Nephron progenitor cell (in vitro differentiated cells): ENCODE measurements at places on chromosomes 7 and 10.

GRCh38 chr7:33743594-33743993, 161.7 kb upstream of the BMPER start:
- DNase-seq = no peak

- no peak for DNase-seq
These were observed 69.6 kb upstream of the HDAC9 start for GRCh38 chr7:18425838-18426445.

DNA sequence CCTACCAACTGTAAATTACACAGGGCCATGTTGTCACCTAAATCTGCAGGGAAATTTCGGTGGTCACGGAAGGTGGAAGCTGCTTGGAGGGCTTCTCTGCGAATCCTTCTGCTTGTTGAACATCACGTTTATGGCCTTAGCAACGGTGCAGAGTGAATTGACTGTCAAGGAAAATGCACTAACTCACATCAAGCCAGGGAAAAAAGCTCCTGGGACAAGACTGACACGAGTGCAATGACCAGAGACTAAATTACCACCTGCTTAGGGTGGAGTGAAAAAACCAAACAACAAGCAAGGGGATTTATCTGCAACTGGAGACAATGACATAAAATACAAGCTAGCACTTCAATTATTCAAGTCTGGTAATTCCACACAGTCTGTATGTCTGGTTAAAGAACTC, 211.2 kb downstream of the JAZF1 start:
- DNase-seq = no peak

DNA sequence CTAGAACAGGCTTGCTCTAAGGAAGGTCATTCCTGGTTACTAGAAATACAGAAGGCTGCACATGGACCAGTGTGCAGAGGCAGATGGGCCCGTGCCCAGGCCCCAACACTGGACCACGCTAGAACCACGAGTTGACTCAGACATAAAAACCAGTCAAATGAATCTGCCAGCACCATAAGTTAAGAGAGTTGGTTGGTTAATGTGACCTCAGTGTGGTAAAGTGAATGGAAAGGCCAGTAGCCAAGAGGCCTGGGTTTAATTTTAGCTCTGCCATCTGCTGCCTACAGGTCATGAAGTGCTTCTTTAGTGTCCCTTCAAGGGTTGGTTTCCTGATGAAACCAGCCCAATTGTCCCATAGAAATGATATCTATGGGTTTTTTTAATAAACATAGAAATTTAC, 329.6 kb upstream of the NRP1 start:
- DNase-seq = no peak

DNA sequence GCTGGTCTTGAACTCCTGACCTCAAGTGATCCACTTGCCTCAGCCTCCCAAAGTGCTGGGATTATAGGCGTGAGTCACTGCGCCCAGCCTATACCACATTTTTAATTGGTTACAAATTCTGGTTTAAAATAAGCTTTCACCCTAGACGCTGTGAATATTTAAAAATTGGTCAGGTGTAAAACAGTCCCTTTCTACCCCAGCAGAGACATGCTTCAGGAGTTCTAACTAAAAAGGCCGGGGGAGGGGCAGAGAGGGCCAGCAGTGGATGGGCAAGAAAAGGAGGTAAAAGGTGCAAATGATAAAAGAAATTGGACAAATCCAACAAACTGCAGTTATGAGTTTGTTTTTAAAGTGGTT, 70.0 kb downstream of the WAPL start:
- no peak for DNase-seq

GRCh38 chr7:157795199-157795598, 458.4 kb downstream of the DNAJB6 start:
- no peak for DNase-seq

GRCh38 chr10:34967335-34967880, 122.7 kb downstream of the CUL2 start:
- DNase-seq = no peak

DNA sequence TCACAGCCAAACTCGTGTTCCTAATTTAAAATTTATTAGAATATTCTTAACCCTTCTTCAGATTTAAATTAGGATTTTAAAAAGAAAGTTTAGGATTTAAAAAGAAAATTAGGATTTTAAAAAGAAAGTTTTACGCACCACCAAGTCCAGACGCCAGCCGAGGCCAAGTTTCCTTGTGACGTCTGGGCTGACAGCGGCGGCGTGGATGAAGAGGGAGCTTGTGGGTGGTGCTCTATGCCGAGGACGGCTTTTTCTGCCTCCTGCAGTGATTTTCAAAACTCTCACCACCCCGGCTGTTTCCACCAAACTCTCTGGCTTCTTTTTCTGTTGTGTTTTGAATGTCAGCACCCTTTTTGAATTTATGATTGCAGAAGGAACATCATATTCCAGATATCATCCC, 252.9 kb downstream of the DNAJB6 start:
- no peak for DNase-seq

- no peak for DNase-seq
These were observed 98.6 kb downstream of the ARID5B start for GRCh38 chr10:62000037-62000603.
